ENCODE measurements at places on chromosomes 2 and 18.
A peak's percentile ranks its signal among the peaks of the same experiment; 100 is the strongest.

- no peak for DNase-seq
Measured at GRCh38 chr2:180662521-180662920, 317.9 kb upstream of the UBE2E3 start.

GRCh38 chr2:214088536-214088935 lies 322.3 kb upstream of the VWC2L start:
- no peak for DNase-seq

DNA sequence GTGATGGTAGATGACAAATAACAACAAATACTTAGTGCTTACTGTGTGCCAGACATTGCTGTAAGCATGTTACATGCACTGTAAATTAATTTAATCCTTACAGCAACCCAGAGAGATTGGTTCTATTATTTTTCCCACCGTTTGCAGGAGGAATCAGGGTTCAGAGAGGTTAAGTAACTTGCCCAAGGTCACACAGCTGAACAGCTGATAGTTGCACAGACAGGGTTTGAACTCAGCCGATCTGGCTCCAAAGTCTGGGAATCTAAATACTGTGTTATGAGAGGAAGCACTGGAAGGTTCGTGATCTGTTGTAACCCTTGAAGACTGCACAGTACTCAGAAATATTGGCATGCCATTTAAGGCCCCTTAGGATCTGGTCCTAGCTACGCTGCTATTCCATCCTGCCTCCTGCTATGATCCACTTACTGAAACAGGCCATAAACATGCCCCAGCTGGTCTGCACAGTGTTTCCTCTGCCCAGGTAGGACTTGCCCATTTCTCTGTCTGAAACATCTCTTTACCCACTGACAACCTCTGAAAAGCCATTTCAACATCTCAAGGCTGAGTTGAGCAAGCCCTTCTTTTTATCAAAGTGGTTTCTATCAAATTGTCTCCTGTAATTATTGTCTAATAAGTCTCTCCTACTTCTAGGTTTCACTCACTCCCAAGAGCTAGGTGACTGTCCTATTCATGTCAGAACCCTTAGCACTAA lies 40.4 kb upstream of the MRPL33 start:
- no peak for DNase-seq

GRCh38 chr2:105915005-105915558 lies 170.4 kb downstream of the NCK2 start:
- DNase-seq: no peak

DNA sequence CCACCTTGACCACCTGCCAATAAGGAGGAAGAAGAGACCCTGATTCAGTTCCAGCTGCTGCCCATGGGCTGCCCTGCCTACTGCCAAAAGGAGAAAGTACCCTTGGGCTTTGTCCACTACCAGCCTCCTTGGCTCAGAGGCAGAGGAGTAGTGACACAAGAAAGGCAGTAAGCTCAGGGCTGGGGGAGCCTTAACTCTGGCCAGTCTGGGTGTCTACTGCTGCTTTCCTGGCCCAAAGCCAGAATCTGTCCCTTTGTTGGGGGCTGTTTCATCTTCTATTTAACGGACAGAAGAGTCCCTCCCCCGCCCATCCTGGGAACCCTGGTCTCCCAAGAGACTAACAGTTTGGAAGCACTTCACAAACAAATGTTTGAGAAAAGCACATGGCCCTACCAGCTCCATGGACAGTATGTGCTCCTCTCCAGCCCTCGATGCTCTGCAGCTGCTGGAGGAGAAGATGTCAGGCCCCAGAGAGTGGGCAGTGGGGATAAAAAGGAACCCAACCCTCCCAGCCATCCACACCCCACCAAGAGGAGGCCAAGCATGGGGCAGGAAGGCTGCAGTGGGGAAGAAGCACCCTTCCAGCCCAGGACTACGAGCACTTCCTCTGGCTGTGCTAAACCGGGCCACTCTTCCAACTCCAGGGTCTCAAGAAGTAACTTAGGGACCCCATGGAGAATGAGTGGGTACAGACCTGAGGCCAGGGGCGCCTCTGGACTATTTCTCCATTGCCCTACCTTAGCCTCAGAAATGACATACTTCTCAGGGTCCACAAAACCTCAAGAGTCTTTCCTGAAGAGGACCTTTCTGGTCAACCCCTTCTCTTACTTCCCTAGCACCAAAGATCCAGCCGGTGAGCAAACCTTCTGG lies 1.2 kb downstream of the ATG9A start:
- DNase-seq: no peak

GRCh38 chr2:235659767-235660322 lies 166.0 kb downstream of the AGAP1 start:
- no peak for DNase-seq

GRCh38 chr2:15728245-15728938 lies 136.7 kb downstream of the DDX1 start:
- DNase-seq: no peak

DNA sequence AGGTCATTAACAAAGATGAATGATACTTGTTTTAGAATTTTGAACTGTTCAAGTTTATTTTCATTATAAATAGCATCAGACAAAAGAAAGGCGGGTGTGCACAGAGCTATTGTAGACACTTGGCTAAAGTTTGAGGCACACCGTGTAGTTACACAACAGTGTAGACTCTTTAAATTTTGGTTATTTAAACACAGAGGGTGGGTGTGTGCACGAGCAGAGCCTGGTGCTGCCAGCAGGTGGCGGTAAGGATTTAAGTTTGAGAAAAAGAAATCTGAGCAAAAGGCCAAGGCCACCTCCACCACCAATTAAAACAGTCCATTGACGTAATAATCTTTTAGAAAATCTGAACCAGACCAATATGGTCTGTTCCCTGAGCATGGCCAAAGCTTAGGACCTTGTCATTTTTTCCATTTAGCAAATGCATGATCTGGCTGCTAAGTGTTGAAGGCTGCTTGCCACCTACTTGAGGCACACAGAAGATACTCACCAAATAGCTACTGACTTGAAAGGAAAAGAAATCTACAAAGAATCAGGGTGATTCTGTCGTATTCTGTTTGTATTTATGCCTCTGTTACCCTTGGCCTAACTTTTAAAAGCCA lies 14.3 kb downstream of the COPS7B start:
- peak; percentile 8 for DNase-seq

DNA sequence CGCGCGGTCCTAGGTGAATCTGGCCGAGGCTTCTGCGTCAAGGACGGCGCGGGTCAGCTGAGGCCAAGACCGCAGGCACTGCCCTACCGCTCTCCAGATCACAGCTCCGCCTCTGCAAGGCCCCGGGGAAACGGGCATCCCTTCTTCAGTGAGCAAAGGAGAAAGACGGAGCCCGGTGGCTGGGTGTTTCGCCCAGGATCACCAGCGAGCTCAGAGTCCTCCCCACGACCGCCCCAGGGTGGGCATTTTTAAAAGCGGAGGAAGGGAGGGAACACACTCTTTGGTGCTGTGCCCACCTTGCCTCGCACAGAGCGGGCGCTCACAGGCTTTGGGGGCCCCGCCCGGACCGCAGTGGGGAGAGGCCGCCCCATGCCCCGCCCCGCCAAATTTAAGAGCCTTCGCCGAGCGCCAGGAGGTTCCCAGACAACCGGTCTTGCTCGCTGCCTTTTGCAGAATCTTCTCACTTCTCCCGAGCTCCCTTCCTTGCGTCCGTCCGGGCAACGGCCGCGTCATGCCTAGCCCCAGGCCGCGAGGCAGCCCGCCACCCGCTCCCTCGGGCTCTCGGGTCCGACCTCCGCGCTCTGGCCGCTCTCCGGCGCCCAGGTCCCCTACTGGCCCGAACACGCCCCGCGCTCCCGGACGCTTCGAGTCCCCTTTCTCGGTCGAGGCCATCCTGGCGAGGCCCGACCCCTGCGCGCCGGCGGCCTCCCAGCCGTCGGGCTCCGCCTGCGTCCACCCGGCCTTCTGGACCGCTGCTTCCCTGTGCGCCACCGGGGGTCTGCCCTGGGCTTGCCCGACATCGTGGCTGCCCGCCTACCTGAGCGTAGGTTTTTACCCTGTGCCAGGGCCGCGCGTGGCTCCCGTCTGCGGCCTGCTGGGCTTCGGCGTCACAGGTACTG lies at the start of gene NOTO:
Gene NOTO (plus strand): TSS at position 419 of the 899 bp plus-strand sequence. CDS start 93 bp downstream, at position 512.
- no peak for DNase-seq

- no peak for DNase-seq
Measured at GRCh38 chr2:216735668-216736067, 40.3 kb upstream of the IGFBP5 start.

DNA sequence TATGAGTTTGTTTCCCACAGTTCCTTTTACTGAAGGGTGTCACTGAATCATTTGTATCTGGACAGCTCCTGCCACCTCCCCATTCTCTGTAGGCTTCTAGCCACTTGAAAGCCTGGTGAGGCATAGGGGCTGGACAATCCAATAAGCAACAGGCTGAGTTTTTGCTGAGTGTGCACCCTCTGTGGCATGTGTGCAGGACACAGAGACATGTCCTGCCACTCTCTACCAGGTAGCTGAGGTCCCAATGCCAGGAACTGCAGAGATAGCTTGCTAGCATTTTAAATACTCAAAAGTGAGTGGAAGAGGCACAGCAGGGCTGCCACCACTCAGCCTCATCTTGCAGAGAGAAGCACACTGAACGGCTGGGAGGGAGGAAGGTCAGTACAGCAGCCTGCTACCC lies 77.2 kb upstream of the TFCP2L1 start:
- no peak for DNase-seq

- no peak for DNase-seq
Measured at GRCh38 chr2:74824679-74825078, 9.2 kb upstream of the HK2 start.

- no peak for DNase-seq
Measured at GRCh38 chr18:37588289-37588688, 22.7 kb upstream of the CELF4 start.

GRCh38 chr2:20094142-20094755 lies 42.8 kb upstream of the LAPTM4A start:
- DNase-seq: no peak

DNA sequence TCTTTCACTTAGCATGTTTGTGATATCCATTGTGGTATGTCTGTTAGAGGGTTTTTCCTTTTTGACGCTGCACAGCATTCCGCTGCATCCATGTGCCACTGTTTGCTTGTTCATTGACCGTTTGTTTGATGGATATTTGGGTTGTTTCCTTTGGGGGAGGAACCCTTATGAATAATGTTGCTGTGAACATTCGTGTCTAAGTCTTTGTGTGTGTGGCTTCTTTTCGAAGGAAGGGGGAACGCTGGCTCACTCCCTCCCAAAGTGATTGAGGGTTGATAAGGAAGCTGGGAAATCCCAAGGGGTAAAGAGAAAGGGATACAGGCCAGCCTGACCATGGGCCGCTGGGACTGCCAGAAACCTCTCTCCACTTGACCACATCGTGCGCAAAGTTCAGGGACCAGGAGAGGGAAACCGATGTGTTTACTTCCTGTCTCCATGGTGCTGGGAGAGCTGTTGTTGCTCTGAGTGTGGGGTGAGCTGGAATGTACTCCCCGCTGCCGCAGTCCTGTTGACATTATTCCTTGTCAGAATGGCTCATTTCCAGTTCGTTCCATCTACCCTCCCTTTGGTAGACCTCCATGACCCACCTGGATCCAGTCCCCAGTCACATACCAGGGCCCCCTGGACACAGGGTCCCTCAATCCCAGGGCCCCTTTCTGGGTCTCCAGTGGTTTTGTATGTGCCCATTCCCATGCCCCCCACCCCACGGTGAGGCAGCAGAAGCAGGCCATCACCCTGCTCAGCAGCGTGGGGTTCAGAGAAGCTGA lies 39.6 kb downstream of the HS1BP3 start:
- DNase-seq: no peak

GRCh38 chr2:196176142-196176738 lies 4.9 kb upstream of the STK17B start:
- peak; percentile 44 for DNase-seq

GRCh38 chr2:209145941-209146681 lies 277.7 kb upstream of the MAP2 start:
- no peak for DNase-seq

- DNase-seq: no peak
Measured at GRCh38 chr2:7524195-7524594, 607.0 kb downstream of the RNF144A start.

GRCh38 chr2:175560521-175561169 lies 379.1 kb upstream of the ATP5MC3 start:
- DNase-seq: no peak

GRCh38 chr2:200264631-200265030 lies 41.9 kb upstream of the SPATS2L start:
- DNase-seq: no peak
